Natural killer cell treated with Interleukin-12 subunit alpha and Interleukin-12 subunit beta and Interleukin-15 and Interleukin-18, amount 100 ng/mL, for 72 hours (primary cell): ENCODE measurements at places on chromosomes 1 and 21. TPM values are rescaled to one million over a fixed set of nuclear protein-coding genes. Genes with fewer than 3 reads are reported as not detected.

MATN1 gene
- total RNA-seq: 1.1 TPM

- DNase-seq: no peak
Observed at GRCh38 chr1:224182057-224182865, 779 bp upstream of the DEGS1 start.

- DNase-seq: no peak
Observed at GRCh38 chr1:174949645-174950044, 50.1 kb upstream of the CACYBP start.

DNA sequence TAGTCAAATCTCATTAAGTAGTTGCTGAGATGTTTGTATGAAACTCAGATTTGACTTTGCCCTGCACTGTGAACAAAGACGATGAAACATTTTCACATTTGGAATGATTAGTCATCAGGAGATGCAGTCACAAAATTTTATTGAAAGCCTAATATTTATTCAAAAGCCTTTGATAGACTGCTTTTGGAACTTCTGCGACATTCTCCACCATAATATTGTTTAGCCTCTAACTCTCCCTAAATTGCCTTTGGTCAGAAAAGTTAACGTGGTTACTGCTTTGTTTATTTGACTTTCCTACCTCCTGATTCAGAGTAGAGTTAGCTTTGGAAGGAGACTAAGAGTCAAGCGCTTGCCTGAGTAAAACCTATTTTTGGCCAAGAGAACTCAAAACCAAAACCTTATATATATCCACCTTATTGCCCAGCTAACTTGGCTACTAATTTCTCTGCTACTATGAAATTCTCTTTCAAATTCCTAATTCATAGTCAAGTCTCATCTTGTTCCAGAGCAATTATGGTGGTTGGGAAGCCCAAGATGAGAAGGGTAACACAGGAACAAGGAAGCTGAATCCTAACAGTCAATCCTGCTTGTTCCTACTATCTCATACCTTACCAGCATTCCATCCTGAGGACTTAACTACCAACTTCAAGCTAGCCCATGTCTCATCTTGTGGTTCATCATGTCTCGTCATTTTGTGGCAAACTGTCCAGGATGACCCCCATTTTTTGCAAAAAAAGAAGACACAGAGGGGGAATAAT is 429.6 kb downstream of the USP25 start:
- DNase-seq: no peak
